ENCODE measurements at places on chromosomes 7 and 10.

GRCh38 chr7:148720472-148720871 is 21.8 kb downstream of the CUL1 start:
- no peak for DNase-seq

DNA sequence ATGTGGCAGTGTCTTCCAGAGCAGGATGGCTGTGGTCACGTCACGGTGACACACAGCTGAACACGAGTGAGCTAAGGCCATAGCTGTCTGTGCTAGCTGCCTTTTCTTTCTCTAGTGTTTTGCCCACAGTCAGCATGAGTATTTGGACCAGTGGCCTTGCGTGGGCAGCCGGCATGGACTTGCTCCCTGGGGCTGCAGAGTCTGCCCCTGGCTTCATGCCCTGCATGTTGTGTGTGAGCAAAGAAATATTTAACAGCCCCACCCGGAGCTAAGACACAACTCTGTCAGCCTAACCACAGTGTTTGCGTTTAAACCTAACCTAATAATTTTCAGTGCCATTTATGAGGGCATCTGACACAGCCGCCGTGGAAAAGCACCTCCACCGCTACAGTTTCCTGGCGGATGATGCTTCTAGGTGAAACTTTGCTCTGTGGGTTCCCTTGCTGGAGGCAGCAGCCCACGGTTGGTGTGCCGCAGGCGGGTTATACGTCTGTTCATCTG is 14.6 kb downstream of the CHST12 start:
- DNase-seq, result no peak

DNA sequence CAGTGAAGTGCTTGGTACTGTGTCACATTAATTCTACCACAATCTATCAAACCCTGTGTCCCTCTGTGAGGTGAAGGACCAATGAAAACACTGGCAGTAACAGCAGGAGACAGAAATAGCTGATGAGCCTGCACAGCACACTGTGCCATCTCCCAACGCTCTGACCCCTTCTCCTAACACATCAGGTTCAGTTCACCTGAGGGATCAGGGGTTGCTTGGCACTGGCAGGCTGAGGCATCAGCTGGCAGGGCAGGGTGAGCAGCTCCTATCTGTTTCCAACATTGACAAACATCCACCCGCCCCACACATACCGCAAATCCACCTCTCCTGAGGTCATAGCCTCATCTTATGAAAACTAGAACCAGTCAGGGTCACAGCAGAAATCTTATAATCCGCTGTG is 120.9 kb downstream of the ICA1 start:
- no peak for DNase-seq

- DNase-seq, result no peak
Measured at GRCh38 chr7:23893942-23894891, 184.2 kb downstream of the STK31 start.

DNA sequence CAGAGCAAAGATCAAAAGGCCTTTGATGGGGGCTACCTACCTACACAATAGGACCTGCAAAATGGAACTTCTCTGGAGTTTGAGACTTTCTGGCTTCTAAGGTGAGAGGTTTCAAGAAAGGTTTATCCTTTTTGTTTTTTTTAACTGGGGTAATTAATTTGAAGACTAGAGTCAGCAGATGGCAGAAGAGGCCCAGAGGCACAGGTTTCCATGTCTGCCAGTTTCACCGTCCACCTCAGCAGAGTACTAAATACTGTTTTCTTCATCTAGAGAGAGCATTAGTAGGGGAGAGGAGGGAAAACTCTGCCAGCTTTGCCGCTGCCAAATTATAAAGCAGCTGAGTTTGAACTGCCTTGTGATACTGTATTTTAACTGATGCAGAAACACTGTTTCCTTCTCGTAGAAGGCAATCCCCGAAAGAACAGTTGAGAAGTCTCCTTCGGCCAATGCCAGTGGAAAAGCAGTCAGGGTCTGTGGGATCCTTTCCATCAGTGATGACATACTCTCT is 138.7 kb downstream of the SLC25A13 start:
- no peak for DNase-seq

All from left hindlimb (tissue), 1 donor.